ENCODE measurements at places on chromosomes 11 and 22.
A peak's percentile ranks its signal among the peaks of the same experiment; 100 is the strongest.

DNA sequence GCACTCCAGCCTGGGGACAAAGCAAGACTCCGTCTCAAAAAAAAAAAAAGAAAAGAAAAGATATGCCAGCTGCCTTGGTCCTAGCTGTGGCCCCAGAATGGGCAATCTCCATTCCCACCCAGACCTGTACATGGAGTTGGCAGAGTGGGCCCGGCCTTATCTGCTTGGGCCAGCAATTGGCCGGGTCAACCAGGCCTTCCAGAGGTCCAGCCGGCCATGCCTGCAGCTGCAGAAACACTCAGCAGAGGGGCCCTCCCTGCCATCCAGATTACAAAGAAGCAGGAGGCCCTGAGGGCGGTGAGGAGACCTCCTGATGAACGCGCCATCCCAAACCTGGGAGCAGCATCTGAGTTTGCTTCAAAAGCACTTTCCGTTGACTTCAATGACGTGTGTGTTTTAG, 26.9 kb upstream of the ARFGAP3 start:
- DNase-seq, result no peak

DNA sequence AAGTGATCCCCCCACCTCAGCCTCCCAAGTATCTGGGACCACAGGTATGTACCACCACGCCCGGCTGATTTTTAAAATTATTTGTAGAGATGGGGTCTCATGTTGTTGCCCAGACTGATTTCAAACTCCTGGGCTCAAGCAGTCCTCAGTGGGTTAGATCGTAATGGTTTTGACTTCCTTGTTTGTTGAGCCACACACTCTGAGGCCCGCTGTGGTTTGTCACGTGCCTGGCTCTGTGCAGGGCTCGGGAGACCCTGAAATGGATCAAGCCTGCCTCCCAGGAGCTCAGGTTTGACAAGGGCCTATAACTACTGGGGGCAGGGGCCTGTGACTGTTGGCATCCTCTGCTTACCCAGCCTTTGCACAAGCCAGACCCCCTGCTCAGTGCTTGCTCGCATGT, 68.1 kb downstream of the MPPED1 start:
- no peak for DNase-seq

GRCh38 chr22:41621911-41622179, 750 bp downstream of the XRCC6 start:
- no peak for DNase-seq

- DNase-seq, result peak; percentile 78
Measured at GRCh38 chr22:37043828-37044538, 7.6 kb upstream of the KCTD17 start.

DNA sequence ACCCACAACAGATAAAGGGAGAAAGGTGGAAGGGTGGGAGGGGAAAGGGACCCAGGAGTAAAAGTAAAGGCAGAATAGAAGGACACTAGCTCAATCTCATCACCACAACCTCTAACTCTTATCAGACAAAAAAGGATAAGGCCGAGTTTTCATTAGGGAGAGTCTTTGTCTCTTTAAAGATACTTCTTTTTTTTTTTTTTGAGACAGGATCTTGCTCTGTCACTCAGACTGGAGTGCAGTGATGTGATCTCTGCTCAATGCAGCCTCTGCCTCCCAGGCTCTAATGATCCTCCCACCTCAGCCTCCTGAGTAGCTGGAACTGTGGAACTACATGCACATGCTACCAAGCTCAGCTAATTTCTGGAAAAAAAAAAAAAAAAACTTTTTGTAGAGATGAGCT, 85.6 kb upstream of the CHRM4 start:
- DNase-seq, result no peak

DNA sequence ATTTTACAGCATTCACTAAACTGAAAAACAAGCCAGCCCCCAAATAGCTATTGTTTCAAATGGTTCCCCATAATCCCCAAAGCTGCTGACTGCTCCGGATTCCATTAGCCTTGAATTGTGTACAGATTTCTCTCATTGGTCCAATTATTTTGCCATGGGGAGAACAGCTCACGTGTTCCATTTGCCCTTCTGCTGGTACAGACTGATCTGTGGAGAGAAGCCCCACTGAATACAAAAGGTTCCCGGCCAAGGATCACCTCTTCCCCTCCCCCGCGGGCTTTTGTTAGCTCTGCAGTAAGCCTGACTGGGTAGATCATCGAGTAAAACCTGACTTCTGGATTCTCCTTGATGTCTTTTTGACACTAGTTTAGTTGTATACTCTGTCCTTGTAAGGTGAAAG, 9.1 kb upstream of the MAPK8IP1 start:
- no peak for DNase-seq

Measured in activated CD8-positive, alpha-beta memory T cell treated with anti-CD3 and anti-CD28 coated beads, Interleukin-2, amount 10 ng/mL, durations not matched to agents 7 days and 5 days (primary cell).